Testis (tissue), 5 donors: ENCODE measurements at places on chromosomes 2 and 18. TPM values are rescaled to one million over a fixed set of nuclear protein-coding genes. Genes with fewer than 3 reads are reported as not detected.

Gene BOLA3
- 56.2 TPM for total RNA-seq

Gene LYPD6B
- 45.2 TPM for total RNA-seq

Gene CACNB4
- 83.8 TPM for total RNA-seq

Gene RIT2
- not detected for total RNA-seq

Gene NT5DC4
- 2.8 TPM for total RNA-seq

Gene SAG
- 5.1 TPM for total RNA-seq

Gene VWA3B
- total RNA-seq: 27.0 TPM

- peak overlapping the region; percentile 54 for H3K4me3 ChIP-seq
- H3K36me3 ChIP-seq: no peaks in the 10 kb centered on the region
- H3K27ac ChIP-seq: no peak overlapping the region
Measured at GRCh38 chr2:224442071-224442967, 40.4 kb upstream of the FAM124B start.

- no peaks in the 10 kb centered on the region for H3K27me3 ChIP-seq
- H3K4me1 ChIP-seq: peaks cover 26% of the 10 kb centered on the region
- no peak overlapping the region for H3K4me3 ChIP-seq
- no peaks in the 10 kb centered on the region for H3K36me3 ChIP-seq
- DNase-seq: peak; percentile 70
Measured at GRCh38 chr2:237234268-237234667, 148.6 kb downstream of the COPS8 start.

DNA sequence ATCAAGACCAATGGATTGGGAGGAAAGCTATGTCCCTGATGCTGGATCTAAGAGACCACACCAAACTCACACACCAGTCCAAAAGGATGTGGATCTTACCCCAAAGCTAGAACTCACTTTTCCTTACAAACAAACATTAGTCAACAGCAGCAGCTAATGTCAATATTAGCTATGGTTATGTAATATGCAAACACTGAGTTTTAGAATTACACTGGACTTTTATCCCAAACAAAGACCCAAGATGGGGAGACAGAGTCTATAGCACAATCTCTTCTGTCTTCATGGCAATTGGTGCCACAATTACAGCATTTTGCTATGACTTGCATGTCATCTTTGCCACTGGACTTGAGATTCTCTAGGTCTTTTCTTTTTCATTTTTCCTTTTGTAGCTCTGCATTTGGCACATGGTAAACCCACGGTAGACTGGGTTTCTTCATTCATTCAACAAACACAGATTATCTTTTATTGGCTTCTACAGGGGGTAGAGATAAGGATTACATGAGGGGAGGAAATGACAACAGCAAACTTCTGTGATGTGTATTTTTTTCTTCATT lies 59.0 kb downstream of the SPRED2 start:
- no peak for DNase-seq
- no peak overlapping the region for H3K4me3 ChIP-seq
- no peak overlapping the region for H3K27ac ChIP-seq
- no peaks in the 10 kb centered on the region for H3K4me1 ChIP-seq
- no peaks in the 10 kb centered on the region for H3K27me3 ChIP-seq

DNA sequence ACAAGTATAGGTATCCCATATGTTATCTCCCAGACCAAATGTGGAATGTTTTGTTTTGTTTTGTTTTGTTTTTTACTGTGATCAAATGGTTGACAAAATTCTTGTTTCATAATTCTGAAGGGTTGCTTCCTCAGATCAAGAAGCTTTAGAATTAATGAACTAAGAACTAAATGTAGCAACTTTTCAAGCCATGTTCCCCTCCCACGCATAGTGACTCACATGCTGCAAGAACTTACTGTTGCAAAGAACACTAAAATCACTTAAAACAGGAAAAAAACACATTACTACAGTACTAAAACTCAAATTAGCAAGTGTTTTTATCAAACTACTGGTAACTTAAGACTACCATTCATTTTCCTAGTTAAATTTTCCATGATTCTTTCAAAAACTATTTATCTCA lies 30.6 kb downstream of the HNRNPLL start:
- H3K36me3 ChIP-seq: no peaks in the 10 kb centered on the region
- H3K4me3 ChIP-seq: no peak overlapping the region
- peak overlapping the region; percentile 11 for H3K27ac ChIP-seq
- H3K4me1 ChIP-seq: peaks cover 14% of the 10 kb centered on the region

- no peaks in the 10 kb centered on the region for H3K36me3 ChIP-seq
- H3K4me3 ChIP-seq: no peak overlapping the region
- H3K27ac ChIP-seq: no peak overlapping the region
- no peak for DNase-seq
- H3K27me3 ChIP-seq: no peaks in the 10 kb centered on the region
Measured at GRCh38 chr2:205628422-205628821, 53.9 kb upstream of the NRP2 start.

DNA sequence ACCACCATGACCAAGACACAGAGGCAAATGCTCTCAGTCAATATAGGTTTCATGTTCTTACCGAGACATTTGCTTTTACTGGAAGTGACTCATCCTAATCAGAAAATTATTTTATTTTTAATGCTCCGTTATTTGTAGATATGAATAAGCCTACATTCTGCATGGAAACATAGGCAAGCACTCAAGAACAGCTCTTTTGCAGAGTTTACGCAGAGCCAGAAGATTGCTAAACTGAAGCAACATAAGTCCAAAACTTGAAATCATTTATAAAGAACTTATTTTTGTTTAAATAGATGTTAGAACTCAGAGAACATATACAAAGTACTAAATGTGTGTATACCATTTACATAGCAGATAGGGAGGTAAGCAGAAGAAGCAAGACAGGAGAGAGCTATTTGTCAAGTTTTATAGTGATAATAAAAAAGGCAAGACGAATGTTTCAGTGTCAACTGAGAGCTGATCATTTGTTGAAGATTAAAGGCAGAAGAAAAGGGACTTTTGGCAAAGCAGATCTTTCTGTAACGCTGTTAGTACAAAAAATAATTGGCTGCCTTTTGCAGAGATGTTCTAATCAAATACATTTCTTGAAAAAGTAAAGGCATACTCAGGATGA lies 12.4 kb upstream of the PPP1R1C start:
- no peak overlapping the region for H3K27ac ChIP-seq
- DNase-seq: no peak
- H3K27me3 ChIP-seq: no peaks in the 10 kb centered on the region
- H3K4me1 ChIP-seq: no peaks in the 10 kb centered on the region

- no peak overlapping the region for H3K27ac ChIP-seq
- no peaks in the 10 kb centered on the region for H3K4me1 ChIP-seq
- H3K27me3 ChIP-seq: no peaks in the 10 kb centered on the region
- H3K36me3 ChIP-seq: no peaks in the 10 kb centered on the region
- H3K4me3 ChIP-seq: no peak overlapping the region
- no peak for DNase-seq
Measured at GRCh38 chr2:131588152-131588873, 60.6 kb downstream of the CCDC74A start.

- H3K4me3 ChIP-seq: no peak overlapping the region
- no peaks in the 10 kb centered on the region for H3K4me1 ChIP-seq
- no peaks in the 10 kb centered on the region for H3K27me3 ChIP-seq
- no peak for DNase-seq
- H3K36me3 ChIP-seq: no peaks in the 10 kb centered on the region
Measured at GRCh38 chr2:86525421-86526340, 37.6 kb downstream of the CHMP3 start.

- no peaks in the 10 kb centered on the region for H3K36me3 ChIP-seq
- H3K4me3 ChIP-seq: no peak overlapping the region
- no peak overlapping the region for H3K27ac ChIP-seq
- DNase-seq: no peak
- no peaks in the 10 kb centered on the region for H3K27me3 ChIP-seq
- no peaks in the 10 kb centered on the region for H3K4me1 ChIP-seq
Measured at GRCh38 chr2:215137741-215138340, 585 bp downstream of the ABCA12 start.

DNA sequence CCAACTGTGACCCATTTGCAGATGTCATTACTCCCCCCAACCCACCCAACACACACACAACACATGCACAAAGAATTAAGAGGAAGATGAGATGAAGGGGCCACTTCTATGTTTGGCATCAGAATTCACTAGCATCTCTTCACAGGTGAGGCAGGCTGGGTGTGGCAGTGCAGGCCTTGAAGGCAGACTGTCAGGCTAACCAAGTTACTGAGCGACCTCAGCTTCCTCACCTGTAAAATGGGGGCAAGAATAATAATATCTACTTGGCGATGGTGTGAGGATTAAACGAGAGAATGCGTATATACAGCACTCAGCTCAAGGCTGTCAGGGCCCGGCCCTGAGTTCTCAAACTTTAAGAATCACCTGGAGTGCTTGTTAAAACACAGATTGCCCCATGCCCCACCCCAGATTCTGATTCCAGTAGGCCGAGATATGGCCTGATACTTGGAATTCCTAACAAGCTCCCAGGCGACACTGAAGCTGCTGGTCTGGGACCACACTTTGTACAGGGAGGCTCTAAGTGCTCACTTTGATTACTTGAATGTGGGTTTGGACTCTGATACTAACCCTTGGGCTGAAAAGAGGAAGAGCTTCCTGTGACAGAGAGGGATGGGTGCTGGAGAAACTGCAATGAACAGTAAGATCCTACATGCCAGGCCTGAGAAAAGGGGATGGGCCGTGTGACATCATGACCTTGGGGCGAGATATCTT lies 1.1 kb downstream of the ACTG2 start:
- no peak for DNase-seq
- H3K36me3 ChIP-seq: no peaks in the 10 kb centered on the region
- no peaks in the 10 kb centered on the region for H3K4me1 ChIP-seq

- no peak overlapping the region for H3K4me3 ChIP-seq
- H3K4me1 ChIP-seq: no peaks in the 10 kb centered on the region
- DNase-seq: no peak
- no peaks in the 10 kb centered on the region for H3K27me3 ChIP-seq
Measured at GRCh38 chr2:39659765-39660611, 5.7 kb upstream of the TMEM178A start.

DNA sequence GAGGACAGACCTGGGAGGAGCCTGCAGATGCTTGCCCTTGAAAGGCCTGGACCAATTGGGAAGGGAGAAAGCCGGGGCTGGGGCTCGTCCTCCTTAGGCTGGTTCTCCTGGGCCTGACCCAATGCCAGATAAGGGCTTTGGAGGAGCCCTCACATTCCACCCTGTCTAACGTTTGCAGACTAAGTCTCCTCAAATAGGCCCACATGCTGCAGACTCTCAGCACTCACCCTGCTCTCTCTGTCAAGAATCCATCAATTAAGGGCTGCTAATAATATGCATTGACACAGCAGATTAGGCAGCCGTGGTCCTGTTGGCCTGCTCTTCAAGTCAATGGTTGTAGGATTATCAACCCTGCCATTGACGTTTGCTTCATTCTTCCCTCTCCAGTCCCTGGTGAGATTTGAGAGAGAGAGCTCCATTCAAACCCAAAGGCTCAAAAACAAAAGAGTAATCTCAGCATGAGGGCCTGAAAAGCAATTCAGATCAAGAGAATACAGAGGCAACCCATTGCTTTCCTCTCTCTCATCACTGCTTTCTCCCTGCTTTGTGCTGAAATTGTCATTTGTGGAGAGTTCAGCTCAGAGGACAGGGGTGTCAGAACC lies 167.6 kb downstream of the INSIG2 start:
- H3K27ac ChIP-seq: no peak overlapping the region
- no peak overlapping the region for H3K4me3 ChIP-seq
- H3K27me3 ChIP-seq: no peaks in the 10 kb centered on the region

GRCh38 chr2:37449761-37450296 lies 105.4 kb downstream of the QPCT start:
- H3K36me3 ChIP-seq: no peaks in the 10 kb centered on the region
- no peaks in the 10 kb centered on the region for H3K27me3 ChIP-seq
- no peak overlapping the region for H3K4me3 ChIP-seq
- DNase-seq: no peak
- H3K27ac ChIP-seq: no peak overlapping the region

- peak; percentile 12 for DNase-seq
- H3K36me3 ChIP-seq: no peaks in the 10 kb centered on the region
- no peak overlapping the region for H3K4me3 ChIP-seq
- no peaks in the 10 kb centered on the region for H3K27me3 ChIP-seq
- peaks cover 16% of the 10 kb centered on the region for H3K4me1 ChIP-seq
Measured at GRCh38 chr2:219179601-219180465, 1.8 kb downstream of the RETREG2 start.

DNA sequence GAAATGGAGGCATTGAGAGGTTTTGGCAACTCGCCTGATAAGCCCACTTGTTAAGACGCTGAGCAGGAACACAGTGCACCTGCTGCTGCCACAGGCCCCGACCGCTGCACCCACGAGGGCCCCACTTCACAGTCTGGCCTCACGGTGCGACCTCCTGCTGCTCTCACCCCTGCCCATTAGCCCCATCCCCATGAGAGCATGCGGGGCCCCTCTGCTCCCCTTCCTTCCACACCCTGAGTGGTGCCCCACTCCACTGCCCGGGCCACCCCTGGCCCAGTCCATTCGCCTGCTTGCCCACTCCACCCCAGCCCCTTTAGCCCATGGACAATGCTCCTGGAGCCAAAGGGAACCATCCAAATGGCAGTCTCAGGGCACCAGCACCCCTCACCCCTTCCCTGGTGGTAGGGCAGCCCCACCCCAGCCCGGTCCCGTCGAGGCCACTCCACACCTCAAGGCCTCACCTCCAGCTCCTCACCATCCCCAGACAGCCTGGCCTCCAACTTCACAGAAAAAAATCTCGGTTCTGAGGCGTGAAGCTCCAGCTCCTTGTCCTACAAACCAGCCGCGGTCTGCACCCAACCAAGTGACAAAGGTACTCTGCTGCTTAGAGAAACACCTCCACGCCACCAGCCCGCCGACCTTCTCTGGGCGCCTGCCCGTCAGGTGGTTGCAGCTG lies 6.7 kb upstream of the GPR55 start:
- DNase-seq: peak; percentile 12
- H3K36me3 ChIP-seq: no peaks in the 10 kb centered on the region
- peaks cover 17% of the 10 kb centered on the region for H3K4me1 ChIP-seq
- H3K27ac ChIP-seq: no peak overlapping the region
- no peaks in the 10 kb centered on the region for H3K27me3 ChIP-seq

- DNase-seq: no peak
- no peaks in the 10 kb centered on the region for H3K36me3 ChIP-seq
- H3K4me1 ChIP-seq: no peaks in the 10 kb centered on the region
- no peaks in the 10 kb centered on the region for H3K27me3 ChIP-seq
- no peak overlapping the region for H3K27ac ChIP-seq
Measured at GRCh38 chr2:8604262-8604661, 77.6 kb upstream of the ID2 start.
